ENCODE measurements at places on chromosomes 5 and 9.

DNA sequence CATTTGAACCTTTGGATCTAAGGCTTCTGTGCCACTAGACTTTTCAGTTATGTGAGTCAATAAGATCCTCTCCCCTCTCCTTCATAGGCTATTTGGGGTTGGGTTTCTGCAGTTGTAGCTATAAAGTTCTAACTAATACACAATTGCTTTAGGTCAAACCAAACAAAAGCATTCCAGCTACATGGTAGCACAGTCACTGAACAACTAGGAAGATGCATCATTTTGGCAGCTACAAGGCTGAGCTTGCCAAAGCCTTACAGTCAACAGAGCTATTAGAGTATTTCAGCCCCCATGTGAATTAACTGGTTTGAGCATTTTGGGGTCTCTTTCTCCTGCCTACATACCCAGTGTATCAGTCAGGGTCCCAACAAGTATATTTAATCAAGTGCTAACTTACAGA is 234.6 kb downstream of the ZNF608 start:
- DNase-seq: no peak

GRCh38 chr5:125209650-125210049 is 463.2 kb upstream of the ZNF608 start:
- peak; percentile 18 for DNase-seq

DNA sequence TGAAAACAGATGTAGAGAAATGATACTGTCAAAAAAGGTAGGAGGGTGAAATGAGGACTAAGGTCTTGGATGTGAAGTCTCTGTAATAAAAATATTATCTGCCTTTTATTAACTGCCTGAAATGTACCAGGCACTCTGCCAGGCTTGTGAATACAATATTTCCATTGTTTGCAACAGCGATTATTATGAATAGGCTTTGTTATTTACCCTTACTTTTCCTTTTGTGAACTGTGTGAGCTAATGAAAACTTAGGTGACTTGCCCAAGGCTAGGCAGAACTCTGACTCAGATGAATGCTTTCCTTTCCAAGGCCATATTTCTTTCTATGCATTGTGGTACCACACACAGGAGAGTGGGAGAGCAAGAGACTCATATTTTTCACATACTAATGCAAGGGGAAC is 204.1 kb downstream of the CDH12 start:
- DNase-seq: no peak

DNA sequence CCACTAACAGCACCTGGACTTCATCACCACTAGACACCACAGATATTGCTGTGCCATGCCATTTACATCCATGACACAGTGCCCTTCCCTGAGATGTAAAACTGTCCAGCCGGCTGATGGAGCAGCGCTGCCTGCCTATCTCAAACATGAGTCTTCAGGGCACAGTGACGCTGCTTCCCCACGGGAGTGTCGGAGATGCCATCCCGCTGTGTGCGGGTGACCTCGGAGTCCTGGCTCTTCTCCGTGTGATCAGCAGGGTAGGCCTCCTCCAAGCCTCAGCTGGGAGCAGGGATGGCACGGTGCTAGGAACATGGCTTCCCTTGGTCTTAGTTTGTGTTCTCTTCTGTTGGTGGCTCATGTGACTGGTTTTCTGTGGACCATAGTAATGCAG is 130.3 kb upstream of the FAM120A start:
- DNase-seq: no peak

- no peak for DNase-seq
Measured at GRCh38 chr5:146872188-146872587, 6.4 kb downstream of the PPP2R2B start.

DNA sequence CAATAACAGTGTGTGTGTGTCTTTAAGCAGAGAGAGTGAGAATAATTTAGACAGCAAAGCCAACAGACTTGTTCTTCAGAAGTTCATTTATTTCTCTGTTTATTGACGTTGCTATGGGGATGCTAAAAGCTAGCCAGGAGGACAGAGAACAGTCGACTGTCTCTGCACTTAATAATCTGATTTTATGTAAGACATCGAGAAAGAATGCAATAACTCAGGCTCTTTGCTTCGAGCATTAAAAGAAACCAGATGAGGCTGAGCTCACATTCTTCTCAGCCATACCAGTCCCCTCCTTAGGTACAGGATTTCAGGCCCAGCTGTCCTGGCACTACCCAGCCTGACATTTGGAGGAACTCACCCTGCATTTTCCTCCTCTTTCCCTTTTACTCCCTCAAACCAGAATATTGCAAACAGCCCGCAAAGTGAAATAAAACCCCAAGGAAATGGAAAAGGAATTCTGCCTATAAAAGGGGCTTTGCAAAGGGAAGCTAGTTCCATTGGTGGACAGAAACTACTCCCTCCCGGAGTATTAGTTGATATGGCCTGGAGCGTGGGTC is 44.5 kb upstream of the DPYSL3 start:
- DNase-seq: peak; percentile 85

- no peak for DNase-seq
Measured at GRCh38 chr9:82865524-82865923, 197.4 kb downstream of the RASEF start.

- DNase-seq: no peak
Measured at GRCh38 chr9:110815361-110815760, 146.8 kb downstream of the MUSK start.

DNA sequence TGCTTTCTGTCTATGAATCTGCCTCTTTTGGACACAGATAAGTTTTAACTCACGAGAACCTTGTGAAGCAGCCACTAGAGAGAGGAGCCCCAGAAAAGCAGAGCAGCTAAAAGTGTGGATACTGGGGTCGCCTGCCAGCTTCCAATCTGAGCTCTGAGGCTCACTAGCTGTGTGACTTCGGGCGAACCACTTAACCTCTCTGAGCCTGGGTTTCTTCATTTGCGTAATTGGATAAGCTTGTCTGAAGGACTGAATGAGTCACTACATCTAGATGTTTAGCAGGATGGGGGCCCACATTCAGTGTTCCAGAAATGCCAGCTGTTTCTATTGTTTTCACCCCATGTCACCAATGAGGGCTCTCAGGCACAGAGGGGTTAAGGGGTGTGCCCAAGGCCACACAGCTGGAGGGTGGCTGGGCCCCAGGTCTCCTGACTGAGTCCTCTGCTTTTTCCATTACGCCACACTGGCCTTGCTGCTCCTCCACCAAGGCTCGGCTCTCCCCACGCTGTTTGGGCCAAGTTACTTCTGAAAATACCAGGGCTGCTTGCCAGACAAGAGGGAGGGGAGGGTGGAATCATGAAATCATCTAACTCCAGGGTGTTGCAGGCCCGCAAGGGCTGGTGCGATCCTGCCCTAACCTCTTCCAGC is 36.2 kb downstream of the SH3PXD2B start:
- DNase-seq: peak; percentile 98

GRCh38 chr5:93915142-93915553 is 173.7 kb upstream of the POU5F2 start:
- no peak for DNase-seq

DNA sequence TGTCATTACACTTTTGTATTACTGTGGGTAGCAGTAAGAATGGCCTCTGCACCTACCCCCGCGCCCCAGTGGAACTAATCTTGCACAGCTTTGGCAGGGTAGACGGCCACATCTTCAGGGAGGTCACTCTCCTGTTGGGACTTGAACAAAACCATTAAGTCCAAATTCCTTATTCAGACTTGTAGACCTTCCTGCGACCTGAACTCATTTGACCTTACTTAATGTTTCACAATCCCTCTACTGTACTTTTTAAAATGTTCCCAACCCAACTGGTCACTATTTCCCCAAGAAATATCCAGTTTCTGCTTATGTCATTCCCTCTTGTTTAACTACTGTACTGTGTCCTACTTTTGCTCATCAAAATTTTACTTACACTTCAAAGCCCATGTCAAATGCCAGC is 5.3 kb upstream of the FAM120AOS start:
- no peak for DNase-seq

GRCh38 chr9:132744881-132745755 is 74.9 kb downstream of the GTF3C4 start:
- peak; percentile 43 for DNase-seq

- no peak for DNase-seq
Measured at GRCh38 chr5:35847961-35848360, 8.7 kb upstream of the IL7R start.

DNA sequence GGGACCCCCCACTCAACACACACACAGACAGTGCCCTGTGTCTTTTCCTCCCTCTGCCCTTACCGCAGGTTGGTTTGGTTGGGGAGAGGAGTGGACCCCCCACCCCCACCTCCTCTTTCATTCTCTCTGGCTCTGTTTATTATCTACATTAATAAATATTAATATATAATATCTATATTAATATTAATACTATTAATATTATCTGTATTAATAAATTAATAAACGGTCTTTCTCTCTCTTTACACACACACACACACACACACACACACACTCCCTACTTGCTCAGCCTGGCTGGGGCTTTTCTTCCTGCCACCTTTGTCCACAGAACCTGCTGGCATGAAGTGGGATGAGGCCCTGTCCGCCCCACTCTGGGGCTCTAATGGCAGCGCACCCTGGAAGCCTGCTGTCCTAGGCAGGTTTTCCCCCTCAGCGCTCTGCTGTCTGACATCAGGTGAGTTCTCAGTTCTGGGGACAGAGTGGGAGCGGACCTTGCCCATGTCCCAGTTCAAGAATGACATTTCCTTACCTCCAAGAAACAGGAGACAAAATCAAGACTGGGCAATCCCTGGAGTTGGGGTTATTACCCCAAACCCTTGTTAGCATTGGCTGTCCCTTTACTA is 10.5 kb upstream of the SMIM32 start:
- DNase-seq: no peak

GRCh38 chr5:73005886-73006285 is 50.0 kb downstream of the FCHO2 start:
- DNase-seq: no peak

- no peak for DNase-seq
Measured at GRCh38 chr5:139287890-139288635, 5.5 kb upstream of the MATR3 start.

- DNase-seq: no peak
Measured at GRCh38 chr5:125536582-125536981, 790.1 kb upstream of the ZNF608 start.

- DNase-seq: no peak
Measured at GRCh38 chr5:157369507-157369906, 90.5 kb upstream of the NIPAL4 start.

- no peak for DNase-seq
Measured at GRCh38 chr9:70491426-70492318, 77.2 kb upstream of the KLF9 start.

Measured in femur (tissue), 1 donor.